Stimulated activated naive CD8-positive, alpha-beta T cell treated with anti-CD3 and anti-CD28 coated beads, Interleukin-15, amount 100 ng/mL, for 72 hours (primary cell): ENCODE measurements at places on chromosomes 16 and 17.

GRCh38 chr17:82534401-82534812, 14.9 kb downstream of the FOXK2 start:
- DNase-seq = no peak

- no peak for DNase-seq
Observed at GRCh38 chr16:25066426-25066746, 45.2 kb upstream of the LCMT1 start.

DNA sequence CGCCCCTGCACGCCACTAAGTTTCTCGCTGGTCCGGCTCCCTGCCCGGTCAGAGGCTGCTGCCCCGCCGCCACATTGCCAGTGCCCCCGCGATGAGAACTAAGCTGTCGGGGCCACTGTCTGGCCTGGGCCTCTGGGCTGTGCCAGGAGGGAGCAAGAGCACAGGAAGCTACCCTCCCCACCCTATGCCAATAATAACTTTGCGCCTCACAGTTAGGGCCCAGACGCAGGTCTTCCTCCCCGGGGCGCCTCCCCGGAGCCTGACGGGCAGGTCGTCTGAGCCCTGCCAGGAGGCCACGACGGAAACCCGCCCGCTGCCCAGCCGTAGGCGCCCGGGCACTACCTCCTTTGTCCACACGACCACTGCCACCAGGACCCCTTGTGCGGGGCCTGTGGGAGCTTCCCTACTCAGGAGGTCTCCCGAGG, 1.5 kb downstream of the ZFPM1 start:
- peak; percentile 72 for DNase-seq

- DNase-seq = no peak
Observed at GRCh38 chr17:12928736-12929135, 89.1 kb downstream of the ELAC2 start.

- DNase-seq = no peak
Observed at GRCh38 chr16:20415541-20415940, 6.2 kb downstream of the ACSM5 start.

DNA sequence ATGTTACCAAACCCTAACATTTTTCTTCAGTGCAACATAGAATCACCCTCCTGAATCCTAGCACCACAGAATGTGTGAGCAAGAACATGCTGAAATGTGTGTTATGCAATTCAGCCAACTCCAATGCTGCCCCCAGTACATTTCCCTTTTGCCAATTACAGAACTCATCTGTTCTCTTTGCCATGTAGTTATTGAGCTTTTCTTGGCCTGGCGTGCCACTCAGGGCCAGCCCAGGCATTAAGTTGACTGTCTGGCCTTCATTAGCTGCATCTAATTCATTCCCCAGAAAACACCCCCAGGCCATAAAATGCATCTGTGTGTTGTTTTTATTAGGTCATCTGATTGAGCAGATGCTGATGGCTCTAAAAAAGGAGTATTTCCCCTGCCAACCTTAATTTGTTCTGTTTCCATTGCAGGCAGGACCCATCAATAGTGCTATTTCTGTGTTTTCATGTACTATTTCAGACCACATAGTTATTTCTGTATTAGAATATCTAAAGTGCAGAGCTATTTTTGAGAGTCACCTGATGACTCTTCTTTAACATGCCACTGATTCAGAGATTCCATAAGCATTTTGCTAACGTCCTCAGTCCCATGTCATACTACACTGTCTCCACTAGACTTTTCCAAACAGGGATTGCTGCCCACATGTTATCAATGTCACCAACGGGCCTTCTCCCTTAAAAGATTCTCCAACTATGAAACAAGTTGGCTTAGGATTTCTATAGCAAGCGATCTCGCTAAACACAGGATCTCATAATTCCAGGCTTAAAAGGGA, 969.7 kb downstream of the CDH11 start:
- DNase-seq = no peak

DNA sequence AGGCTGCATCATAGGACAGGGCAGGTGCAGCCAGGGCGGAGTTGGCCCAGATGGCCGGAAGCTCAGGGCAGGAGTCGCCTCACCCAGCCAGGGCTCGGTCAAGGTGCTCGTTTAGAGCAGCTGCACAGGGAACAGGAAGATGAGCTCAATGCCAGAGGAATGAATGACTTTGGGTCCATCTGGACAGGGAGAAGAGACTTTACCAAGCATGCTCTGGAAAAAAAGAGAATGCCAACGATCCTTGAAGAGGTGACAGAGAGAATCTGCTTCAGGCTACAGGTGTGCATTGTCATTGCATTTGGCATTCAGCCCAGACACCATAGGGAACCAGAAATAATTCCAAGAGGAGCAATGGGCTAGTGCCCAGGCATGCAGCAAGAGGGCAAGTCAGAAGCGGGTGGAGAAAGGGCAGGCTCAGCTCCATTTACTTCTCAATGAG, 6.7 kb upstream of the MPP3 start:
- DNase-seq = no peak

- DNase-seq = no peak
Observed at GRCh38 chr17:6187836-6188235, 117.7 kb downstream of the WSCD1 start.

GRCh38 chr16:86199871-86200695, 301.1 kb downstream of the IRF8 start:
- no peak for DNase-seq

GRCh38 chr17:61650749-61651148, 59.7 kb upstream of the NACA2 start:
- DNase-seq = no peak

- DNase-seq = no peak
Observed at GRCh38 chr16:84787263-84787622, 32.5 kb upstream of the CRISPLD2 start.

DNA sequence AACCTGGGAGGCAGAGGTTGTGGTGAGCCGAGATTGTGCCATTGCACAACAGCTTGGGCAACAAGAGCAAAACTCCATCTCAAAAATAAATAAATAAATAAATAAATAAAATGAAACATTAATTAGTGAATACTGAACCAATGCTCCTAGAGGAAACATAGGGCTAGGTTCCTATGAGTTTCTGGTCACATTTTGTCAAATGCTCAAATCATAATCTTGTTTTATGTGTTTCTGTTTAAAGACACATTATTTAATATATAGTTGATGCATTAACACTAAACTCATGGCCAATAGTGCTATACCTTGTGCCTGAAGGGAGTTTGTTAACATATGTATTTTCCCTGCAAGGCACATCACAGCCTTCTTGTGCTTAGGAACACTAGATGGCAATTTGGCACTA, 66.8 kb downstream of the HS3ST3A1 start:
- DNase-seq = no peak

GRCh38 chr17:2990396-2990795, 73.0 kb downstream of the OR1D5 start:
- DNase-seq = no peak

- no peak for DNase-seq
Observed at GRCh38 chr17:81401723-81402529, 6.7 kb downstream of the BAHCC1 start.

GRCh38 chr16:49013727-49014080, 267.9 kb downstream of the CBLN1 start:
- DNase-seq = no peak

GRCh38 chr17:32756696-32757095, 120.2 kb downstream of the MYO1D start:
- DNase-seq = no peak

GRCh38 chr16:20812510-20812909, 6.2 kb downstream of the REXO5 start:
- DNase-seq = no peak

- no peak for DNase-seq
Observed at GRCh38 chr16:85524365-85524629, 88.8 kb upstream of the GSE1 start.

GRCh38 chr17:78747488-78747887, 34.6 kb downstream of the CYTH1 start:
- DNase-seq = no peak

DNA sequence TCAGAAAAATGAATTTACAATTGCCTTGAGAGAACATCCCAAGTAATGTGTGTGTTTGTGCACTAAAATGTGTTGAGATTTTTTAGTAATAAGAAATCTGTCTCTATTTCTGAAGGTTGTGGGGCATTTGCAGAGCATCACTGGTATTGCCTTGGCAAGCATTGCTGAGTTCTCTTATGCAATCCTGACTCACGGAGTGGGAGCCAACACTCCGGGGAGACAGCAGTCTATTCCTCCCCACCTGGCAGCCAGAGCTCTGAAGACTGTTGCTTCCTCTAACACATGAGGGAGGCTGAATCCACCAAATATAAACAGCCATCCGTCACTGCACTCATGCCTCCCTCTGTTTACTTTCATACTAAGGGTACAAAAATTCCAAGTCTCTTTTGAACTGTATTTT, 10.6 kb downstream of the CNTD1 start:
- DNase-seq = no peak

DNA sequence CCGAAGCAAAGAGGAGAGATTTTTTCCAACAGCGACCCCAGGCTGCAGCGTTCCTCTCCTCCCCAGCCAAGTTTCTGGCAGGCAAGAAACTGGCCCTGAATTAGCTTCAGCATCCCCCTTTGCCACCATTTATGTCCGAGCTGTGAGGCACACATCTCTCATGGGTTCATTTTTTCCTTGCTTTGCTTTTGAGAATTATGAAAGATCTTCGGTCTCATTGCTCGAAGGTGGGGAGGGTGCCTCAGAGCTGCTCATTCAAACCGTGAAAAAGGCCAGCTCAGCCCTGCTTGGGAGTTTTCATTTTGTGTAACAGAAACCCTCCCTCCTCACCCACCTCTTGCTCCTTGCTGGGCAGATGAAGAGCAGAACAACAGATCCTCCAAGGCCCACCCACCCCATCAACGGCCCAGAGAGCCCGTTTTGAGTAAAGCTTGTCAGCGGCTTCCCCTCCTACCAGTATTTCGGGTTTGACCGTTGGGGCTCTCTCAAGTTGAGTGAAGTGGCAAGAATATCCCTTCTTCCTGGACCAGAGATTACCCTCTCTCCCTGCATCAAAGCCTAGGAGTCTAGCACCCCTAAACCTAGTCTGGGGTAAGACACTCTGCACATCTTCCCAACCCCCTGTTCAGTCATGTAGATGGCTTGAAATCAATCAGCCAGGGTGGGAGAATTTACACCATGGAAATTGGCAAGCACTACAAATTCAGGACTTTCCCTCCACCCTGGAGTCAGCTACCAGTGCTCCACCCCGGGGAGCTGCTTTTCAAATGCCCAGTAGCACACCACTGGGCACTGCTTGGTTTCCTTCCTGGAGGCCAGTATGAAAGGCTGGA, 1.8 kb downstream of the CCR7 start:
- no peak for DNase-seq

- no peak for DNase-seq
Observed at GRCh38 chr16:9996221-9996620, 186.0 kb downstream of the GRIN2A start.

- no peak for DNase-seq
Observed at GRCh38 chr17:3482852-3483251, 7.1 kb downstream of the ASPA start.

GRCh38 chr17:34156741-34157589, 98.1 kb upstream of the CCL2 start:
- DNase-seq = no peak

GRCh38 chr16:14400285-14400977, 229.6 kb downstream of the PARN start:
- no peak for DNase-seq

- no peak for DNase-seq
Observed at GRCh38 chr16:11340710-11341109, 4.5 kb upstream of the RMI2 start.

- no peak for DNase-seq
Observed at GRCh38 chr16:88922826-88923410, 54.1 kb downstream of the CBFA2T3 start.

DNA sequence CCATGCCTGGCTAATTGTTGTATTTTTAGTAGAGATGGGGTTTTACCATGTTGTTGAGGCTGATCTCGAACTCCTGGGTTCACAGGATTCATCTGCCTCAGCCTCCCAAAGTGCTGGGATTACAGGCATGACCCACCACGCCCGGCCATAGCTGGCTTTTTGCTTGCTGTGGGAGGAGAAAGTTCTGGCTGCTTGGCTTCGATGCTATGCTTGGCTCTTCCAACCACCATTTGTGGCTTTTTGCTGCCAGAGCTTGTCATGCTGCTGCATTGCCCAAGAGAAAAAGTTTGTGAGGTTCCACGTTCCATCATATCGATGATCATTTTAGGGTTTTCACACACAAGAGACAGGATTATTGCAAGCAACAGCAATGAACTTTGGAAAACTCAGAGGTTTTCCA, 16.2 kb downstream of the BMERB1 start:
- no peak for DNase-seq

- DNase-seq = peak; percentile 46
Observed at GRCh38 chr16:22898874-22899348, 84.9 kb downstream of the HS3ST2 start.

DNA sequence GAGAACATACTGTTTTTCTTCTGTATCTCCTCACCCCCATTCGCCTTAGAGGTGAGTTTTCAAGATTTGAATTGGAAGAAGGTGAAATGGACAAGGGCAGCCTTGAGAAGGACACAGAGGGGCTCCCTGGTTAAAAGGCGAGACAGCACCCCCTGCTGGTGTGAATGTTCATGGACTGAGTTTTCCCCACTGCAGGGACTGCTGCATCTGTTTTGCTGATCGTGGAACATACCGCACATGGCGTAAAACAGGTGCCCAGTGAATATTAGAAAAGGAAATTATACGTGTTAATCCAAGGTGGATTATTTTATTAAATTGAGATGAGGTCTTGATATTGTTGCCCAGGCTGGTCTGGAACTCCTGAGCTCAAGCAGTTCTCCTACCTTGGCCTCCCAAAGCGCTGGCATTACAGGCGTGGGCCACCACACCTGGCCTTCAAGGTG, 54.5 kb downstream of the NDE1 start:
- peak; percentile 65 for DNase-seq

DNA sequence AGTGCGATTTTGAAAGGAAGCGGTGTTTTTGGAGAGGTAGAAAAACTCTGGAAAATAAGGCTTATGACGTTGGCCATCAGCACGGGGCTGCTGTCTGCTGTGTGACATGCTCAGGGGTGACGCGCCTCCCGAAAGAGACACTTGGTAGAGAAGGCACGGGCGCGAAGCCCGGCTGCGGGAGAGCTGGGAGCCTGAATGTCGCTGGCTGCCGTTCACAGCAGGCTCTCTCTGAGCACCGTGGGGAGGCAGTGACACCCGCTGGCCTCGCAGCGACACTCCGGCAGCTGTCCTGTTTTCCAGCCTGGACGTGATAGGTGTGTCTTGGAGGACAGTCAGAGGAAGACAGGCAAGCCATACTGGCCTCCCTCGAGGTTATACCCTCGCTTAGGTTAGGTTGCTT, 759.1 kb upstream of the RBFOX1 start:
- DNase-seq = no peak

DNA sequence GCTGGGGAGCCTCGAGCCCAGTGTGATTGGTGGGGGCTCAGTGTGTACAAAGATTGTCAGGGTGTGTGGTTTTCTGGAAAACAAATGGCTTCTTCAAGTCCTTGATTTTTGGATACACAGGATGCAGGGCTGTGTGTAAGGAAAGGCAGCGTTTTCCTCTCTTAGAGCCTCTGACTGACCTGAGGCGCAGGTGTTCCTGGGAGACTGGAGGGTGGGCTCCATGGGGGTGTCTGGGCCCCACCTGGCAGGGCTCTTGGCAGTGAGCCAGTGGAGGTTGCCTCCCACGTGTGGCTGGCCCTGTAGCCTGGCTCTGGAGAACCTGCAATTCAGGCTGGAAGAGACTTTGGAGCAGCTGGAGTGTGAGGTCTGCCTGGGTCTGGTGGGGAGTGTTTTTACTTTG, 5.0 kb downstream of the FOXK2 start:
- DNase-seq = no peak

- DNase-seq = no peak
Observed at GRCh38 chr16:711084-711483, 3.8 kb upstream of the METRN start.
